ENCODE measurements at places on chromosomes 1 and 21. TPM values are rescaled to one million over a fixed set of nuclear protein-coding genes. Genes with fewer than 3 reads are reported as not detected.
A peak's percentile ranks its signal among the peaks of the same experiment; 100 is the strongest.

DNA sequence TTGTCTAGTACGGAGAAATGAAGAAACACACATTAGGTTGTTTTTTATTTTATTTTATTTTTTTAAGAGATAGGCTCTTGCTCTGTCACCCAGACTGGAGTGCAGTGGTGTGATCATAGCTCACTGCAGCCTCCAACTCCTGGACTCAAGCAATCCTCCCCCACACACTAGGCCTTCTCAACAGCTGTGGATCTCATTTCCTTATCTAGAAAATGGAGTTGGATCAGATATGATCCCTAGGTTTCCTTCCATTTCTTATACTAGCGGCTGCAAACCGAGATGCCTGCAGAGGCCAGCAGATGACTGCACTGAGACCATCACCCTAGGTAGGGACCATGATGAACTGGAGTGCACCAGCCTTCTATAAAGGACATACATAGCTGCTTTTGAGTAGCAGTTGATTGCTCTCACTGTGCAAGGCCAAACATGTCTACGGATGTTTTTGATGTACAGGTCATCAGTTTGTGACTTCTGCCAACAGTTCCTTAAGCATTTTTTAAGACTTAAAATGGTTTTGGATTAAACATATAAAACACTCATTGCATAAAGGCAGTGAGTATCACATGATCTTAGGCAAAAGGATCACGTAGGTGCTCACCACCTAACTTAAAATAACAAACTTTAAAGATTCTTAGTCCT lies 11.4 kb upstream of the KLHL12 start:
- no peak for ATAC-seq

GRCh38 chr21:44697811-44698734 lies 1.1 kb downstream of the KRTAP10-12 start:
- no peak for ATAC-seq

GRCh38 chr1:63845346-63845745 lies 71.5 kb downstream of the ROR1 start:
- ATAC-seq = no peak

- peak; percentile 79 for ATAC-seq
Measured at GRCh38 chr1:66253330-66253921, 280.5 kb upstream of the SGIP1 start.

DNA sequence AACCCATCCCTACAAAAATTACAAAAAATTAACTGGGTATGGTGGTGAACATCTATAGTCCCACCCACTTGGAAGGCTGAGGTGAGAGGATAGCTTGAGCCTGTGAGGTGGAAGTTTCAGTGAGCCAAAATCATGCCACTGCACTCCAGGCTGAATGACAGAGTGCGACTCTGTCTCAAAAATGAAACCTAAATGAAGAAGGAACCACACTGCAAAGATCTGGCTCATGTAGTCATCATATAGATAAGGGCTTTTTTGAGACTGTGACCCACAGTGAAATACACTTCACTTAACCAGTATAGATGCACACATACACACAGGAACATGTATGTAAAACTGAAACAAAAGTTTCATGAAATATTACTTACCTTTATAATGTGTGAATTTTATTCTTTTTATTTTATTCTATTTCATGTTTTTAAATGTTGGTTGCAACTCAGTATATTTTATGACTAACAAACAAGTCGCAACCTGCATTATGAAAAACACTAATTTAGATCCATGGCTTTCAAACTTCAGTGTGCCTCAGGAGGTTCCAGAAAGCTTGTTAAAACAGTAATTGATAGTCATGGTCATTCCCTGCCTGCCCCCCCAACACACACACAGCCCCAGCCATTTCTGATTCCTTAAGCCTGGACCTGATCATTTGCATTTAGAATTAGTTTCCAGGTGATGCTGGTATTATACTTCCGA lies 189.5 kb downstream of the PATJ start:
- ATAC-seq = no peak

GRCh38 chr1:90851711-90852050 lies 134.6 kb upstream of the BARHL2 start:
- no peak for ATAC-seq

DNA sequence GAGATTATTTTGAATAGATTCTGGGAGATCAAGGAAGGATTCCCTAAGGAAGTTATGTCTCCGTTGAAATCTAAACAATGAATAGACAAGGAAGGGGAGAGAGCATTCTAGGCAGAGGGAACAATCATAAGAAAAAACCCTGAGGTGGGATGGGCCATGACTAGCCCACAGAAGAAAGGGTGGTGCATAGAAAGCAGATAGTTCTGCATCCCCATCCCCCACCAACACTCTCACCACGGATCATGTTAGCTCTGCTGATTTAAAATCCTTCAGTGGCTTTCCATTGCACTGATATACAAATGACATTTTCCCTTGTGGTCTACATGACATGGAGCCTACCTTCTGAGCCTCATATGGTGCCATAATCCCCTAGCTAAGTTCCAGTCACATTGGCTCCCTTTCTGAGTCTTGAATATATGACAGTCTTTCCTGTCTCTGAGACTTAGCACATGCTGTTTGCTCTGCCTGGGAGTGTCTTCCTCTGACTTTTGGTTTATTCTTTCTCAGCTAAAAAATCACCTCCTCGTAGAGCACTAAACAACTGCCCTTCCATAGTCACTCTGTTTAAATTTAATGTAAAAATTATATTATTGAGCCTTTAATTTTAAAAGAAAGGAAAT lies 15.2 kb downstream of the SCMH1 start:
- ATAC-seq = no peak

- no peak for ATAC-seq
Measured at GRCh38 chr21:16250273-16250672, 520.5 kb downstream of the USP25 start.

GRCh38 chr21:42376338-42376982 lies 10.1 kb upstream of the TFF1 start:
- ATAC-seq = no peak

DNA sequence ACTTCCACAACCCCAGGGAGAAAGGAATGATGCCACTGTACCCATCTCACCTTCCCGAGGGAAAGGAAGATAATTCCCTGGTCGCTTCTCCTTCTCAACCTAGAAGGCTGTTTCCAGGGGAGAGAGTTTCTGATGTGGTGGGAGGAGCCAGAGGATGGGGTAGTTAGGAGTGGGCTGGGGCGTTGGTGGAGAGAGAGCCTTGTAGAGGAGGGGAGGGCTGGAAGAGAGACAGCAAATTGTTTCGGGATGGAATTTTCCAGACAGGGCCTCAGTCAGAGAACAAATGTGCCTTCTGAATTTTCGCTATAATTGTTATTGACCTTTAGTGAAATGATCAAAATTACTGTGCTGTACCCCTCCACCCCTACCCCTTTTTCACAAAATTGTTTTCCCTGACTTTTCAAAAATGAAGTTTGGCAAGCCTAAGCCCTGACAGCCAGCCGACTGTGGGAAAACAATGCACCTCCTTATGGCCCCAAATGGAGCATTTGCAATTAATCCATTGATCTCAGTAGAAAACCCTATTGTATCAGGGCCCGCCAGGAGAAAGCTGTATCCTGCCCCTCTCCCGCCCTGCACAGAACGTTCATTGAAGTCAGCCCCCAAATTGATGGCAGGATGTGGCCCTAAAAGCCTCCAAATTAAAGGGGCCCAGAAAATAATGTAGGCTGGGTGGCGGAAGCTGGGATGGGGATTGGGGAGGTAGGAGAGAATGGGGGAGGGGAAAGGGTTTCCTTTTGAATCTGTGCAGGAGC lies 69.1 kb upstream of the JUN start:
- no peak for ATAC-seq

GRCh38 chr1:154398678-154399077 lies 6.5 kb upstream of the IL6R start:
- no peak for ATAC-seq

- no peak for ATAC-seq
Measured at GRCh38 chr1:161727256-161727924, 6.0 kb downstream of the FCRLB start.

DNA sequence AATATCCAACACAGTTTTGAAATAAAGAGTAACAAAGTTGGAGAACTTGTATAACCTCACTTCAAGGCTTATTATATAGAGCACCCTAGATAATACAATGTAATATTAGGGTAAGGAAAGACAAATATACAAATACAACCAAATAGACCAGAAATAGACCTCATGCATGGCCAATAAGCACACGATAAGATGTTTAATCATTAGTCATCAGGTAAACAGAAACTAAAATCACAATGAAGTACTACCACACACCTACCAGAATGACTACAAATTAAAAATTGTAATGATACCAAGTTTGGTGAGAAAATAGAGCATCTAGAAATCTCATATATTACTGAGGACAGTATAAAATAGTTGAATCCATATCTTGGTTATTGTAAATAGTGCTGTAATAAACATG lies 20.3 kb upstream of the CTTNBP2NL start:
- no peak for ATAC-seq

DNA sequence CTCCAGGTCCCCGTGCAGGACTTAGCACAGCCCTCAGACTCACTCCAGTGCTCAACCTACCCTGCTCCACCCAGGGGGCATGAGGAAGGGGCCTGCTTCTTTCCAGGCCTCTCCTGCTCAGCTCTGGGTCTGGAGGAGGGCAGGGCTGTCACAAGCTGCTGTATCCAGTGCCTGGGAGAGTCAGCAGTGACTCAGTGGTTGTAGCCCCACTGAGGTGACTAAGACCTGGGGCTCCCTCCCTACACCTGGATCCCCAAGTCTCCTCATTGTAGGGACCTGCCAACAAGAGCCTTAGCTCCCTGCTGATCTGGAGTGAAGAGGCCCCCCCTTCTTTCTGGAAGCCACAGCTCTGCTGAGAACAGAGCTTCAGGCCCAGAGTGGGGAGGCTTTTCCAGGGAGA lies 36.1 kb upstream of the FAM131C start:
- ATAC-seq = no peak

- no peak for ATAC-seq
Measured at GRCh38 chr1:151294742-151295462, 12.8 kb downstream of the ZNF687 start.

DNA sequence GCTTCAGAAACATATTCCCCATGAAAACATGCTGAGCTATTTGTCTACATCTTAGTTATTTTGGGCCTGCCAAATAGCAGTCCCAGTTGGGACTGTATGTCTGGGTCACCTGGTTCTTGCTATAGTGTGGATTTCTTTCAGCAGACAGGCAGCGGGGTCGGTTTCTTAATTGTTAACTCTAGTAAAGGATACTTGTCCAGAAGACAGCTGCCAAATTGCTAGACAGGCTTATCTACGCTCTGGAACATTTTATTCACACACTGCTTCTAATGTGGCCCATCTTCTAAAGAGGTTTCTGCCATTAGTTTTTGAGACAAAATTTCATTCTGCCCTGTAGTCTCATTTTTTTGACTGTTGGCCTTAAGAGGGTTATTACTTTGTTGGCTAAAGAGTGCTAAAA lies 217.9 kb downstream of the RWDD3 start:
- ATAC-seq = no peak

DNA sequence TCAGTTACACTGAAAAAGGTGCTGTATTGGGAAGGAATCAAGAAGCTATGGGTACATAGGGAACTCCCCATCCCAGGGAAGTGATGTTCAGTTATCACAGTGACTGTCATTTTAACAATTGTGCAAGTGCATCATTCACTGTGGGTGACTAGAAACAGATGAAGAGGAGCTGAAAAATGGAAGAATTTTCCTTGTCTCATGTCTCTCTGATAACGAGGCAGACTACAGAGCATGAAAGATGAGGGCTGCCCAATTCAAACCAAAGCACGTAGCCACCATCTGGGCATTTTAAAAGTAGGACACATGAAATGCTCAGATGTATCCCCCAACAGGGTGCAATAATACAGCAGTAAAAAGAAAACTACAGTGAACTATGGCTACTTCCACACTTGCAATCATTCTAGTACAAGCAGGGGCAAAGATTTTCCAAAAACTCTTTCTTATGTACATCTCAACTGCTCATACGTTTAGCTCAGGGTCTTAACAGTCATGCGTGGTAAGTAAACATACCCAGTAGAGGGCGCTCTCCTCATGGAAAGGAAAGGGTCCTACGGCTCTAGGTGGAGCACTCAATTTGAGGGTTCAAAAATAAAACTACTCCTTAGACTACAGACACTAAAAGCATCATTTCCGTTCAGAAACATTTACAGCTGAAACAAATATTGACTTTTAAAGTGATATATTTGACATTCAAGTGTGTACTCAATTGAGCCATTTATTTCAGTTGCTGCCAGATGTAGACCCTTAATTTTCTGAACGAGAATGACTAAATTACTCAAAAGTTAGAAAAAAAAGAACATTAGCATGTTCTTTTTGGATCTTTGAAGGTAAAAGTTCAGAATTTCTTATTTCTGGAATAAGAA lies 143.2 kb downstream of the KCTD3 start:
- no peak for ATAC-seq

DNA sequence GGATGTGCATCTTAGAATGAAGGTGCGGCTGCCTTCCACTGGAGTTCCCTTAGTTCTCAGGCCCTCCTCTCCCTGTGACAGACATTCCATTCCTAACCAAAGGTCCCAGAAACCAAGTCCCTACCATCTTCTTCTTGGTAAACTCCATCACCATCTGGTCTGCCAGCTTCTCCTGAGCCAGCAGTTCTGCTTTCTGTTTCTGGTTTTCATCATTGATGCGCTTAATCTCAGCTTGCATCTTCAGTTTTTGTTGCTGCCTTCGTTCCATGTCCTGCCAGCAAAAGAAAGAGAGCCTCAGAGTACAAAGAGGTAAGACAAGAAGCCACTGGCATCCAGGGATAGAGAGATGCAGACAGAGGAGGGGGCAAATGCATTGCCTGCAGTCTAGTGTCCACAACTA lies 18.0 kb upstream of the VSIG8 start:
- ATAC-seq = no peak

The GON4L gene
- 31.9 TPM for total RNA-seq

The SLC5A3 gene
- 19.9 TPM for total RNA-seq

The LRRC8C gene
- total RNA-seq = 5.6 TPM

The KRTAP13-2 gene
- not detected for total RNA-seq

The SPATA45 gene
- not detected for total RNA-seq

The ATP6V1G3 gene
- not detected for total RNA-seq

All from gastroesophageal sphincter (tissue), 4 donors.